ENCODE measurements at places on chromosomes 6 and 20.

DNA sequence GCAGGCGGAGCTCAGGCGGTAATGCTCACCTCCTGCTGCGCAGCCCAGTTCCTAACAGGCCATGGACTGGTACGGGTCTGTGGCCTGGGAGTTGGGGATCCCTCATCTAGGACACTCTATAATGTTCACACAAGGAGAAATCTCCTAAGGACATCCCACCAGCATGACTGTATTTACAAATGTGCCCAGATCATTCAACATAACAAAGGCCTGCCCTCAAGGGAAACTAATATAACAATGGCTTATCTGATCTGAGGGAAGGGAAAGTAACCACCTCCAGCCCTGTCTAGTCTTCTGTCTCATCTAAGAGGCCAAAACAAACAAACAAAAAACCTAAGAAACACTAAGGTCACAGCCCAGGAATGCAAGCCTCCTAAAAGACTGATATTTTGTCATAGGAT is 232.8 kb downstream of the RNGTT start:
- DNase-seq, result no peak

- no peak for DNase-seq
Measured at GRCh38 chr6:41162687-41163418, at the start of gene TREM2. Gene TREM2 (minus strand): TSS chr6:41163116. CDS start chr6:41163082, 34 bp downstream.

DNA sequence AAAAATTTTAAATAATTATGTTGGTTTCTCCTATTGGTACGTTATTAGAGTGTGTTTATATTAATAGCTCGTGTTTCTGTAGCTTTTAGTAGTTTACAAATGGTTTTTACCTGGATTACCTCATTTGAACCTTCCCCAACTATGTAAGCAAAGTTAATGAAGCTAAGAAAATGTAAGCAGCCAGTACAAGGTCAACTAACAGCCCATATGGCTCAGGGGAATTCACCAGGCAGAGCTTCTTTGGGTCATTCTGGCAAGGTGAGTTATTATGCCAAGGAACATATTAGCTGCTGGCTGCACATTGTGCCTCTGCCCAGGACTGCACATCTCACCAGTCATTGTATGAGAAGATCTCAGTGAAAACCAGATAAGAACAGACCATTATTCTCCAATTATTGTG is 27.0 kb upstream of the MARCKS start:
- DNase-seq, result no peak

- no peak for DNase-seq
Measured at GRCh38 chr20:52529826-52530225, 338.2 kb upstream of the ZFP64 start.

GRCh38 chr20:6121504-6121903 is 1.3 kb downstream of the FERMT1 start:
- no peak for DNase-seq

Data from GM10248 (cell line).